CD8-positive, alpha-beta memory T cell (primary cell): ENCODE measurements at places on chromosomes 5 and 9. TPM values are rescaled to one million over a fixed set of nuclear protein-coding genes. Genes with fewer than 3 reads are reported as not detected.

Gene ENG
- total RNA-seq = 18.9 TPM

Gene GGTA1
- not detected for total RNA-seq

Gene EGFL7
- total RNA-seq = 0.61 TPM

Gene ADAMTSL2
- total RNA-seq = not detected

Gene MELK
- total RNA-seq = 51.6 TPM

Gene ASPN
- not detected for total RNA-seq
